ENCODE measurements at places on chromosomes 5 and 9.

GRCh38 chr5:65548281-65548680 is 14.7 kb downstream of the CENPK start:
- no peak for DNase-seq

DNA sequence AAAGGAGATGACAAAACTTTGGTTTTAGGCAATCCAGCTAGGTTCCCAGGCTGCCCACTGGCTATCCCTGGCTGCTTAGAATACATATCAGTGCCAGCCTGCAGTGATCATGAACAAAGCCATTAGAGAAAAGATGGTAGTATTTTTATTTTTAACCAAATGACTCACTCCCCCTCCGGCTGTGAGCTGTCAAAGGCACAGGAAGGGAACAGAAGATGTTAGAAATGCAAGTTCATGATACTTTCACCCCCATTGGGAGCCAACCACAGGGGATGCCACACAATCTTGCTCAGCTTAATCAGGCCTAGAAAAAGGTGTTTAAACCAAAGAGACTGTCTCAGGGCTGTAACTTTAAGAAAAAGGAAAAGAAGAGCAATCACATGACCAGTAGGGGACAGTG is 70.3 kb upstream of the ASTN2 start:
- no peak for DNase-seq

- DNase-seq: no peak
Observed at GRCh38 chr9:106941916-106942315, 79.0 kb downstream of the ZNF462 start.

- no peak for DNase-seq
Observed at GRCh38 chr5:91840412-91840811, 457.3 kb upstream of the ARRDC3 start.

DNA sequence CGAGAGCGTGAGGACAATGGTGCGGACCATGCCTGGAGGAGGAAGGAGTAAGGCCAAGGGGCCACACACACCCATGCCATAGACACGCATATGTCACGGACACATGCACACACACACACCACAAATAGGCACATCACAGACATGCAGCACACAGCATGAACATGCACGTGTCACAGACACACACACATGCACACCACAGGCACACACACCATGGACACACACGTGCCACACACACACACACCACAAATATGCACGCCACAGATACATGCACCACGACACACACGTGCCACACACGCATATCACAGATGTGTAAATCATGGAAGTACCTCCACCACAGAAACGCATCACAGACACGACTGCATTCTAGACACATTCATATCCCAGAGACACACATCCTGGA is 16.7 kb downstream of the TERT start:
- no peak for DNase-seq

DNA sequence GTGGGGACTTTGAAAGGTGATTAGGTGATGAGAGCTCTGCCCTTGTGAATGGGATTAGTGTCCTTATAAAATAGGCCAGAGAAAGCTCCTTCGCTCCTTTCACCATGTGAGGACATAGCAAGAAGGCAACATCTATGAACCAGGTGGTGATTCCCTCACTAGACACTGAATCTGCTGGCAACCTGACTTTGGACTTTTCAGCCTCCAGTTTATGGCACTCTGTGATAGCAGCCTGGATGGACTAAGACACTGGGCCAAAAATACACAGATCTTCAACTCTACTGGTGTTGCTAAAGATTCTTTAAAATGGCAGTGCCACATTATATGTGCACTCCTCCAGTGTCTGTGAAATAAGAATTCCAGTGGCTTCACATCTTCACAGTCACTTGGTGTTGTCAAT is 41.2 kb upstream of the COL15A1 start:
- no peak for DNase-seq

DNA sequence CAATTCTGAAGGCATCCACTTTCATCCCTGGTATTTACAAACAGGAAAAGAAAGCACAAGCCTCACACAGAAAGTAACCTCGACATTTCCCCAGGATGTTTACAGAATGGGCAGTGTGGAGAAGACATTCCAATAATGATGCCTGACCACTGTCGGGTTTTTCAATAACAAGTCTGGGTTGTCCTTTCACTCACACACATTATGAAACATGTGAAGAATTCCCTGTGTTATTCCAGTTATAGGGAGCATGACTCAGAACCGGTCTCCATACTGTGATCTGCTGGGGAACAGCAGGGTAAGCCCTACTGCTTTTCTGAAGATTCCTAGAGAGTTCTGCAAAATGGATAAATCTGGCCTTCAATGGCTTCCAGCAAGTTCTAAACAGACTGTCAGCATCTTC is 155.3 kb downstream of the ADAMTS12 start:
- DNase-seq: no peak

GRCh38 chr9:36881316-36881715 is 152.8 kb downstream of the PAX5 start:
- DNase-seq: no peak

DNA sequence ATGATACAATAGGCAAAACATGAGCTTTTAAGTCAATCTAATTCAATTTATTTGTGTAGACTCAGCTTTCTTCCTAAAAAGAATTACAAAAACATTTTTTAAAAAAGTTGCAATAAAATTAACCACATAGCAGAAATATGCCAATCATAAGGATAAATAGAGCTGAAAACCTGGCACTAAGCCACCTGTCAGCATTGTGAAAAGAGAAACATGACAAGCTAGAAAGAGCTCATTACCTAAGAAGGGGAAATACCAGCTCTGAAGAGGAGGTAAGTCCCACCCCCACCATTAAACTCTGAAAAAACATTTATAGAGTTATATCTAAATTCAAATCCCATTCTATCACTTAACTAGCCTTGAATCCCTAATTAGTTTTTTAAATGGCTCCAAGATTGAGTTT is 372.9 kb downstream of the OSTF1 start:
- no peak for DNase-seq

GRCh38 chr5:8033261-8033660 is 164.3 kb downstream of the MTRR start:
- no peak for DNase-seq

GRCh38 chr5:42404366-42404765 is 18.9 kb upstream of the GHR start:
- no peak for DNase-seq

- no peak for DNase-seq
Observed at GRCh38 chr5:9362600-9362999, 183.3 kb downstream of the SEMA5A start.

DNA sequence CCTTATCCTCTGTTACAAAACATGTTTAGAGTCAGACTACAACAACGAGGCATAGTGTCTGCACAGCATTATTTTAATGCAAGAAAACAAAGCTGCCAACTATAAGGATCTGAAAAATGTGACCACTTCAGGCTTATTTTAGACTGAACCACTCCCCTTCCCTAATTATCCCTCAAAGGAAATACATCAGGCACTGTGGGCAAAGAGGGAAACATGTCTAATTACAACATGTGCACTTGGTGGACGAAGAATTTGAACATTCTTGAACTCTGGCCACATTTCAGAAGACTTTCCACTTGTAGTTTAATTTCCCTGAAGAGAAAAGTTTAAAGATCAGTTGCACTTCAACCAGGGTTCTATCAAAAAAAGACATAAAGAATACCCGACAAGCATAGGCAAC is 3.8 kb downstream of the MTMR12 start:
- no peak for DNase-seq

- no peak for DNase-seq
Observed at GRCh38 chr9:20760246-20760891, 76.3 kb downstream of the FOCAD start.

DNA sequence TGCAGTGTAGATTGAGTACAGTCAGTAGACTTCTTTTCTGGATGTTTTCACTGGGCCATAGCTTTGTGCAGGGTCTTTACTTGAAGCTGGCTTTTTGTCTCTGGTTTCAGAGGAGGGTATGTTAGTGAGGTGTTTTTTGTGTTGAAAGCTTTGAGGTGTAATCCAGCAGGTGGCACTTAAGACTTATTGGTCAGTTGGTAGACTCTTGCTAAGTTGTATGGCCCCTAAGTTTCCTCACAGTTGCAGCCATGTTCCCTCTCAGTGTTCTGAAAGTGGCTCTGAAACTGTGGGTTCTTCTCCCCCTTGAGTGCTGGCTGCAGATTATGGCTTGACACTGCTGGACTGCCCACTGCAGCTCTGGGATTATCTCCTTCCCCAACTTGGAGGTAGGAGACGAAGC is 55.7 kb upstream of the SLC44A1 start:
- no peak for DNase-seq

DNA sequence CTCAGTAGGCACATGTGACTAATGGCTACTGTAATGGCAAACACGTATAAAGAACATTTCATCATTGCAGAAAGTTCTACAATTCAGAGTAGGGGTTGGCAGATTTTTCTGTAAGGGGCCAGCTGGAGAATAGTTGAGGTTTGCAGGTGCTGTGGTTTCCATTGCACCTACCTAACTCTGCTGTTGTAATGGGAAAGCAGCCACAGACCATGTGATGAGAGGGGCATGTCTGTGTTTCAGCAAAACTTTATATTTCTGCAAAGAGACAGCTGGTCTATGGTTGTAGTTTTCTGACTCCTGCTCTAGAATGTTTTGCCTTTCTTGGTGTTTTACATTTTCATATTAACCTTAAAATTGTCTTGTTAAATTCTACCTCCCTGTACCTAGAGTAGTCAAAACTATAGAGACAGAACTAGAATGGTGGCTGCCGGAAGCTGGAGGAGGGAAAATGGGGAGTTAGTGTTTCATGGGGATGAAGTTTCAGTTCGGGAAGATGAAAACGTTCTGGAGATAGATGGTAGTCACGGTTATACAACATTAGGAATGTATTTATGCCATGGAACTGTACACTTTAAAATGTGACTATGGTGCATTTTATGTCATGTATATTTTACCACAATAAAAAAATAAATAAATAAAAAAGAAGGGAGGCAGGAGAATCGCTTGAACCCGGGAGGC is 44.3 kb downstream of the NUP214 start:
- no peak for DNase-seq

DNA sequence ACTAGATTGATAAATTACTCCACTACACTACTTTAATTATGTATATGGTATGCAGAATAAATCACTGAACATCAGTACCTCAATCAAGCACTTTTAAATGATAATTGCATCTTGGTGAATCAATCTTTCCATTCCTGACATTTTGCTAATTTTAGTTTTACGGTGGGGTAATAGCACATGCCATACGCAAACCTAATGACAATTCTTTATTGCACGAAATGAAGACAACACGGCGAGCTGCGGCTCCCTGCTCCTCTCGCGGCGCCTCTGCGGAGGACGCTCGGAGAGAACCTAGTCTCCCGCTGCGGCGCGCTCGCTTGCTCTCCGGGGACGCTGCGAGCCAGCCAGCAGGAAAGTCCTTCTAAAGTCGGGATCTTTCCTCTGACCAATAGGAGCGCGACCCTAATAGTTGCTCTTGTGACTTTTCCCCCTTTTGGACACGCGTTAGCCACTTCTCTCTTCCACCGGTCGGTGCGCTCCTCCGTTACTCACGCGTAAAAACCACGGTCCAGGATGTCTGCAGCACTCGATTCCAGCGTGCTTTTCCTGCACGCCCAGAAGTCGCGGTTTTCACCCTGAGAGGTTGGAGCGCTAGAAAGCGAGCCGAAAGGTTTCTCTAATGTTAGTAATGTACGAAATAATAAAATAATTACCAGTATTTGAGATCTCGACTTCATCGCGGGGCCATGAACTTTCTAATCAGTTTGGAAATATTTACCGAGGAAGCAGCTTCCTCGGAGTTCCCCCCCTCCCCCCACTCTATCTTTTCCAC is 1.0 kb upstream of the MEF2C start:
- DNase-seq: no peak

- no peak for DNase-seq
Observed at GRCh38 chr9:111740739-111741138, 54.0 kb downstream of the SHOC1 start.

GRCh38 chr9:21016701-21017491 is 14.5 kb downstream of the HACD4 start:
- DNase-seq: no peak

DNA sequence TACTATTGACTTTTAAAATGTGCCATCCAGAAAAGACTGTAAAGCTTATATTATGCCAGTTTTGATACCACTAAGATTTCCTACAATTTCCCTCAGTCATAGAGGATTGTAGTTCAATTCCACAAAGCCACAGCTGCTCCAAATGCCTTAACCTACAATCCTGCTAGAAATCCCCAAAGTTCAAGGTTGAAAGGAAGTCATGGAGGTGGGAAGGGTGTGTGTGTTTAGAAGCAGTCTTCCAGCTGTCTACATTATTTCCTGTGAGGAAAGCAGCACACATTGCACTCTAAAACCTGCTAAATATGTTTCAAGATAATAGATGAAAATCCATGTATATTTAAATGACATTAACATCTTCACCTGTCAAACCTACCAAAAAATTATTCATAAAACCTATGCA is 11.8 kb downstream of the EPB41L4A start:
- no peak for DNase-seq

DNA sequence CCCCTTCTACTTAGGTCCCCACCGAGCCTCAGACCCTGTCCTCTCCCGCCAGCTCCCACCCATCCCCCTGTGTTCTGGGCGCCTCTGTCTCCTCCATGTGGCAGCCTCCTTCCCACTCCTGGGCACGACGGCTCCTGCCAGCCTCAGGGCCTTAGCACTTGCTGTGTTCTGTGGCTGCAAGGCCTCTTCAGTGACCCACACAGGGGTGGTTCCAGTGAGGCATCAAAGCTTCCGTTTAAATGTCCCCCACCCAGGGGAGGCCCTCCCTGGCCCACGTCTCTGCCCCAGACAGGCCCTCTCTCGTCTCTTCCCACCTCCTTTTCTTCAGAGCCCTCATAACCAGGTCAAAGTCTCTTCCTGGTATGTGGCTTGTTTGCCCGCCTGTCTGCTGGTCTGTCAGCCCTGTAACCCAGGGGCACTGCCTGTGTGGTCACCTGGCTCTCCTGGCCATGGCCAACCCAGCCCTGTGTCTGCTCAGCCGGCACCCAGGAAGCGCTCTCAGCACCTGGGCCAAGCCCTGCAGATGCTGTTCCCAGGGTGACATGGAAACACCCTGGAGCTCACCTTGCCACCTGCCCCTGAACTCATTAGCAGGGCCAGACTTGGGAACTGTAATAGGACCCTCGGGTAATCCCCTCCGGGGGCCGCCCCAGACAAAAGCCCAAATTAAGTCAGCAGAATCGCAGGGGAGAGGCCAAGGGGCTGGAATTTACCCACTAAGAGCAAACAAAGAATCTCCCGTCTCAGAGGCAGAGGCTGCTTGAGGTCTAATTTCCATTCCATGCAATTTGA is 33.7 kb downstream of the LHX3 start:
- no peak for DNase-seq

DNA sequence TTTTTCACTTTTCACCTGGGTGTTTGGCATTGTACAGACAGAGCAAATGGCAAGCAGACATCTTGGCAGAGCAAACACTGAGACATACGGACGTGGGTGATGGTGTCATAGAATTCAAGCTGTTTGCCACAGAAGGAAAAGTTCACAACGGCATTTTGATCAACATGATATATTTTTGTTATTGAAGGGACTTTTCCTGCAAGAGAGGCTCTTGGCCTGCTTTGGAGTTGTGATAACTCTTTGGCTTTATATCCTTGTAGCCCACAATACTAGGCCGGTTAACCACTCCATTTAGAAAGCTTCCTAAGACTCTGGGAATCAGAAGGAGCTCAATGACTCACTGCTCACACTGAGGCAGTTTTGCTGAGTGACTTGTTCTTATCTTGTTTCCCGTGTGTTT is 1038.3 kb downstream of the TLE1 start:
- no peak for DNase-seq
